ENCODE measurements at places on chromosomes 4 and X.

DNA sequence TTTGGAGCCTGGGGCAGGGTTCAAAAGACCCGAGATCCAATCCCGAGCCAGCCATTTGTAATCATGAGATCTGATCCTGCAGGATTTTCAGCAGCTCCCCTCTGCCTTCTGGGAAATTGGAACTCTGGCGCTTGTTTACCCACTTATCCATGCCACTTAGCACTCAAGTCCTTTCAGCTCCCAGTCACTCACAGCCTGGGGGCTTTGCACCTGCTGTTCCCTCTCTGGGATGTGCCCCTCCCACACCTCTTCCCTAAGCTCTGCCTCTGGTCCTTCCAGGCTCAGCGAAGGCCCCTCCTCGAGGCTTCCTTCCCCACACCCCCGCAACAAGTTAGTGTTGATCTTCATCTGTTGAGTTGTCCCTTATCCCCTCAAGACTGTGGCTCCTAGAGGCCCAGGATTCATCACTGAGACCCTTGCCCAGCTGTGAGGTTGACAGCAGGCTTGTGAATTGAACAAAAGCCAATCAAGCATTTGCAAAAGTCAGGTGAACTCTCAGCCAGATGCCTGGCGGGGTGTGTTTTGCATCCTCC is 99.1 kb upstream of the AFAP1 start:
- peak; percentile 96 for DNase-seq

- no peak for DNase-seq
Observed at GRCh38 chr4:26685250-26685649, 101.4 kb downstream of the TBC1D19 start.

GRCh38 chrX:22057667-22058066 is 25.5 kb downstream of the PHEX start:
- no peak for DNase-seq

DNA sequence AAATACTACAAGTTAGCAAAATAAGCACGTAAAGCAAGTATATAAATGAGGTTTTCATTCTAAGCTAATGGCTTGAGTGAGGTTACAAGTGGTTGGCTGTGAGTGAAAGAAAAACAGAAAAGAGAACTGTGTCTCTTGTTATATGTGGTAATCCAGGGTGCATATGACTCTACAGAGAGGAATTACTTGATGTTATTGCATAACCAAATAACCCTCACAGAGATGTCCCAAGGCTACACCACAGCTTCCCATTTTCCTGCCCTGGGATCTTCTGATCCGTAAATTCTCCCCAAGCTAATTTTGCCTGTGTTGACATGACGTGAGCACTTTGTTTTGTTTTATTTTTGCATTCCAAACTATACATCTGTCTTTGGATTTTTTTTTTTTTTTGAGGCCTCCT is 470.0 kb upstream of the INTU start:
- DNase-seq, result no peak

GRCh38 chr4:153530284-153530999 is 64.3 kb downstream of the TMEM131L start:
- no peak for DNase-seq
